Globus pallidus (tissue), 1 donor: ENCODE measurements at places on chromosomes 5 and 9.

DNA sequence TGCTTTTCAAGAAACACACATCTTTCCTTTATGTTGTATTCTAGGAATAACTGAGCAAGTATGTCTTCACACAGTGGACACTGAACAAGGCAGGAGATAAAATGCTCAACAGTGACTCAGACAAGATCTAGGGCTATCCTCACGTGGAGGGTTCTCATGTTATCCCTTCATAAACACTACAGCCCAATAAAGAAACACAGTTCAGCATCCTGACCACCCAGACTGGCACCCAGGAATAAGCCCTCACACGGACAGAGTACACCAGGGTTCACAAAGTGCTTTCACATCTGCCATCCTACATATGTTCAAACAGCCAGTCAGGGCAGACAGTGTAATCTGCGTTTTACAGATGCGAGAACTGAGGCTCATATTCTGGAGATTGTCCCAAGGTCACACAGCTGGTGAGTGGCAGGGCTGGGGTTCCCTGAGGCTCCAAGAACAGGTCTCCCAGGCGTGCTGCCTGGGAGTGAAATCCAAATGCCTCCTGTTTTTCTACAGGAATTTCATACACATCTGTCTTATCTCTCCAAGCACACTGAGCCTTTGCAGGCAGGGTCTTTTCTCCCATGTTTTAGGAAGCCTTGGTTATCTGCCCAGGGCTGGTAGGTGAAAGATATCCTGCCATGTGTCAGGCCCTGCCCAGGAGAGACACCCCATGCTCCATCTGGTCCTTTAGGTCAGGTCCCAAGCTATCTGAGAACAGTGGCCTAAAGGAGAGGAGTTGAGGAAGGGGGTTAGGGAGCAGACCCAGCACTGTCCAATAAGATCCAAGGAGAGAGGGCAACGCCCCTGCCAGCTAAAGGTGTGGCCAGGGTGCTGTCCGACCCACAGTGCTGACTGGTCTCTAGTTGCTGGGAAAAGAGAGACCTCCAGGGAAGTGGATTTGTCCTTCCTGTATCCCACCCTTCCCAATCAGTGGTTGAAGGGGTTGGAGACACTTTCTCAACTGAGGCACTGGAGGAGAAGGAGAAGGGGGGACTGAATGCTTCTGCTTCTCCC, 47.9 kb upstream of the XPA start:
- no peak for DNase-seq

- DNase-seq = no peak
Observed at GRCh38 chr9:116115761-116116353, 37.7 kb upstream of the PAPPA start.

GRCh38 chr5:37786862-37787519, 52.9 kb downstream of the GDNF start:
- DNase-seq = no peak

- no peak for DNase-seq
Observed at GRCh38 chr9:129166623-129167557, 11.2 kb downstream of the IER5L start.

DNA sequence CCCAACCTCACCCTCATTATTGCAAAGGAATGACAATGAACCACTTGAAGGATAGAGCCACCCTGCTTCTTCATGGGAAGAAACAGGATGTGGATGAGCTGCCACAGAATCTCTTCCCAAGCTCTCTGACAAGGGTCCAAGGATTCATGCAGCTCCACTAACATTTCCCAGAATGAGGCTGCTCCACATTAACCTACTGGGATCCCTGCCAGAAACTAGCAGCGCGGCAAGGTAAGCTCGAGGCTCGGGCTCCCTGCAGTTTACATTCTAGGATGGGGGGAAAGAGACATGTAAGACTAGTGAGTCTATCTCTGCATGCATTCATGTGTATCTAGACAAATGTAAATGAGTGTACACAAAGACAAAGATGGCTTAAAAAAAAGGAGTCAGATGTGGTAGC, 12.1 kb downstream of the DCAF12 start:
- DNase-seq = no peak

- DNase-seq = no peak
Observed at GRCh38 chr5:81363093-81363871, 30.7 kb downstream of the ACOT12 start.

GRCh38 chr9:89436963-89437625, 60.8 kb downstream of the SEMA4D start:
- DNase-seq = no peak

GRCh38 chr5:168409591-168410458, 76.4 kb upstream of the RARS1 start:
- DNase-seq = no peak

DNA sequence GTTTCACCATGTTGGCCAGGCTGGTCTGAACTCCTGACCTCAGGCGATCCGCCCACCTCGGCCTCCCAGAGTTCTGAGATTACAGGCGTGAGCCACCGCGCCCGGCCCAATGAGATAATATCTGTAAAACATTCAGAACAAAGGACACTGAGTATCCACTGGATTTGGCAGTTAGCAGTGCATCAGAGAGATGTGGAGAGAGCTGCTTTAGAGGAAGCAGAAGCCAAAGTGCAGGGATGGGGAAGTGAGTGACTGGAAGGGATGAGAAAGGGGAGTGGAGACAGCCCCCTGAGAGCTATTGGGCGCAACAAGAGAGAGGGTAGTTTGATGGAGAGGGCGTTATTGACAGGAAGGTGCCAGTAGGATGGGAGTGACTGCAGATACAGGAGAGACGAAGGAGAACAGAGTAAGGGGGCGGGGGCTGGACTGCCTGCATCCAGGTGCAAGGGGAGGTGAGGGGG, 157.5 kb upstream of the SHB start:
- no peak for DNase-seq

- DNase-seq = no peak
Observed at GRCh38 chr5:52844885-52845284, 57.2 kb downstream of the ITGA1 start.

DNA sequence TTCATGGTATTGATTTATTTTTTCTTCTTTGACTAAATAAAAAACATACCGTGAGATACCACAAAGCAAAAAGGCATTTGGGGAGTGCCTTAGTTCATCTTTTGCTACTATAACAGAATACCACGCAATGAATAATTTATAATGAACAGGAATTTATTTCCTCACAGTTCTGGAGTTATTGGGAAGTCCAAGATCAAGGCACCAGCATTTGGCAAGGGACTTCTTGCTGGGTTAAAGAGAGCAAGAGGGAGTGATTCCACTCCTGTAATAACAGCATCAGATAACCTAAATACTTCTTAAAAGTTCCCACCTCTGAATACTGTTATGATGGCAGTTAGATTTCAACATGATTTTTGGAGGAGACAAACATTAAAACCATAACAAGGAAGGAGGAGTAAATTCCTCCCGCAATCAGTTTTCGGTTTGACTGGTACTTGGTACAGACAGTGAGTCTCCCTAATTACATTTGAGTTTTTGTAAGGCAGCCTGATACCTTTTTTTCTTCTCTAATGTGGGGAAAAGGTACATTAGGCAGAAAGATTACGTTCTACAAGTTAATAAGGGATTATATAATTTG, 8.8 kb upstream of the OMD start:
- DNase-seq = no peak

DNA sequence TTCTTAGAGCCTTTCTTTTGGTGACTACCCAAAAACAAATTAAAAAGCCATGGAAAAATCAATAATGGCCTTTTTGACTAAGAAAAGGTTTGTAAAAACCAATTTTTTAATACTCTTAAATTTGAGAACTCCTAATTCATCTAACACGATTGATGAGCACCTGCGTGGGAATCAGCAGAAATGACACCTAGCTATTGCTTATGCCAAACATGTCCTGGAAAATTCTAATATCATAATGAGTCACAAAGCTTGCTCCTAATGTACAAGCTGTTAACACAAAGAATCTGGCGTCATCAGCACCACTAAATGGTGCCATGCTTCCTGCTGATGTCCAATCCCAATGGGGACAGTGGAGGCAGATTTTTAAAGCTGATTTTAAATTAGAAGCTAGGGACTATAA, 146.2 kb upstream of the LRRTM2 start:
- DNase-seq = no peak

GRCh38 chr9:92608241-92608908, 61.6 kb downstream of the IPPK start:
- DNase-seq = no peak

GRCh38 chr9:119020730-119021333, 348.4 kb downstream of the BRINP1 start:
- no peak for DNase-seq
